ENCODE measurements at places on chromosomes 3 and 15. TPM values are rescaled to one million over a fixed set of nuclear protein-coding genes. Genes with fewer than 3 reads are reported as not detected.

Gene FILIP1L
- total RNA-seq: 46.3 TPM

Gene ABHD6
- total RNA-seq: 18.8 TPM

Gene ZNF385D
- 5.9 TPM for total RNA-seq

Gene SLC2A2
- not detected for total RNA-seq

Gene CA12
- total RNA-seq: 2.5 TPM

- DNase-seq: no peak
These were observed 278.3 kb downstream of the CHL1 start for GRCh38 chr3:474828-475227.

GRCh38 chr3:102722317-102722716 lies 287.5 kb downstream of the ZPLD1 start:
- DNase-seq: no peak

DNA sequence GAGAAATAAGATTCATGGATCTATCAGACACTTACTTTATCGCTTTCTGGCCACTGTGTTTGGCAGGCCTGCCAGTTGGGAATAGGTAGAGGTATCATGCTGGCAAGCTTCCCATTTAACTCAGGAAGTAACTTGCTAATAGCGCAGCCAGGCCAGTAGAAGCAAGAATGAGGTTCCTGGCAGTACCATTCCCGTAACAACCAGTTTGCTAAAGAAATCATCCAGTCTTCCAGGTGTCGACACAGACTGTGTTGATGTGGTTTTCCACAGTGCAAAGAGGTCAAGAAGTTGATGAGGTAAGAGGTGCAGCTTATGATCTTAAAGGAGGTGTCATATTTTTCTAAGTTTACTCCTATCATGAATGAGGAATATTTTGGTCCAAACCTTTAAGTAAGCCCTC lies 46.2 kb downstream of the DPH6 start:
- DNase-seq: no peak

Gene CCDC54
- not detected for total RNA-seq

- no peak for DNase-seq
These were observed 23.6 kb upstream of the MYLK start for GRCh38 chr3:123907720-123908119.

Gene ERICH6
- total RNA-seq: not detected

Gene CD80
- not detected for total RNA-seq

DNA sequence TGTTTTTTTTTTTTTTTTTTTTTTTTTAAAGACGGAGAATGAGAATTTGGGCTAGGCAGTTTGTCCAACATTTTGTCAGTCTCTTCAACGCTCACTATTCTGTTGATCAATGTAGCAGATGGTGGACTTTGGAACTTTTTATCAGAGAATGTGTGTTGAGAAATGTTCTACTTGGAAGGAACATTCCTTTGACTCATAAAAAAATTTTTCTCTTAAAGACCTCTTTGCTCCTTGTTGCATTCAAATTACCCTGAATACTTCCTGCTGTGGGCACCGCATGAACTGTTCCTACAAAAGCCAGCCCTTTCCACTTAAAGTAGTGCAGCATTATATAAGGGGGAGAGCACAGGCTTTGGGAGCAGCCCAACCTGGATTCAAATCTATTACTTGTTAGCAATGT lies 182.9 kb downstream of the AKAP13 start:
- no peak for DNase-seq

- no peak for DNase-seq
These were observed 6.4 kb downstream of the ZDHHC23 start for GRCh38 chr3:113954091-113954685.

Gene COL6A5
- not detected for total RNA-seq

DNA sequence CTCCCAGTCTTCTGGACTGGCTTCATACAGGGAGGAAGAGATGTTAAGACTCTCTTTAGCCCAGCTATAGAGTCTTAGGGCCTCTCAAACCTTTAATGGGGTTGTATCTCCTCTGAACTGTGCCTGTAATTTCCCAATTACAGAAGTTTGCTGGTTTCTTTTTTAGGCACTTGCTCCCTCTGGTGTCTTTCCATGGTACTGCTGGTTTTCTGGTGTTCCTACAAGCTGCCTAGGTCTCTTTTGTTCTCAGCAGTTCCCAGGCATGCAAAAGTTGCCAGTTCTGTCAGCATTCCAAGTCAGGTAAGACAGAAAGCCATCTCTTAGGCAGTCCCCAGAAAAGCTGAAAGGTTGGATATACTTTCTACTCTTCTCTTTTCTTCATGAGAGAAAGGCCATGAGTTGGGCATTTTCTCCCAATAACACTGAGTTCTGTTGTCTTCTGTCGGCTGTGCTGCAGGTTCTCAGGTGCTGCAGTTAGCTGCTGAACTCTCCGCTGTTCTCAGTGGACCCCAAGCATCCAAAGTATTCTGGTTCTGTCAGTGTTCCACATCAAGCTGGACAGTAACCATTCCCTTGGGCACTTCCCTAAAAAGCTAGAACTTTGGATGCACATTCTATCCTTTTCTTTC lies 54.4 kb upstream of the EHHADH start:
- DNase-seq: no peak

GRCh38 chr3:70916375-70917055 lies 604.1 kb upstream of the MDFIC2 start:
- DNase-seq: peak; percentile 16

All from tibial nerve (tissue), 4 donors.